ENCODE measurements at places on chromosomes 11 and 22.
A peak's percentile ranks its signal among the peaks of the same experiment; 100 is the strongest.

DNA sequence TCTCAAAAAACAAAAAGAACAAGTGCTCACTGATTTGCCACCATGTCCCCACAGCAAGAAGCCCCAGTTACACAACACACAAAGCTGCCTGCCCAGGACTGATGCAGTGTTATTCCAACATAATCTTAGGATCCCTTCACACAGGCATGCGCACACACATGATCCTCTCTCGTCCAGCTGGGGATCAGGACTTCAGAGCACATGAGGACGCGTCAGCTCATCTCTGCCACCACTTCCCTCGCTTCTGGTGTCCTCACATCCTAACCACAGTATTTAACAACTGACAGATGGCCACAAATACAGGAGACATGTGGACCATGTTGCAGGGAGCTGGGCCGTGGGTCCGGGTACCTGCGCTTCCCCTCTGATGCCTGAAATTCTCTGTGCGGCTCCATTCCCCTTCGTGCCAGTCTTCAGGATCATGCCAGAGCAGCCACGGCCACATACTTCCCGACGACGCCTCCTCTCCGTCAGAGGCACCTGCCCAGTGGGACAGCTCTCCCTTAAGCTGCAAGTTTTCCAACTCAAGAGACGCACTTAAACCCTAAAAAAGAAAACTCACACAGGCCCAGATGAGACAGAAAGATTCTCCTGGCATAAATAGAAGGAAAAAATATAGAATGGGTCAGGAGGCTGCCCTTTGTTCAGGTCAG, 68.3 kb downstream of the PACSIN2 start:
- DNase-seq, result no peak

DNA sequence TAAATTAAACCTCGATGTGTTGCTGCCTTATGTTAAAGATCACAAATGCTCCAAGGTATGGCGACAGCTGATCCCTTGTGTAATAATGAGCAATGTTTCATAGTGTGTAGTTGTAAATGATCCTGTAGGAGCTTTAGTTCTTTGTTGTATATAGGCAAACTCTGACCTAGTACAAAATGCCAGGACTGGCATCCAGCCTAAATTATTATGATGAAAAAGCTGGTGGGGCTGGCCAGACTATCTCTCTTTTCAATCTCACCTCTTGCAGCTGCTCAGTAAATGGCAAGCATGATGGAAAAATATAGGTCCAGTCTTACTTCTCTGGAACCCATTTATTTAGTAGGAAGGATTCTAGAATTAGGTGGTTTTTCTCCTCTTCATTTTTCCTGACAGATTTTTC, 345.1 kb upstream of the C11orf87 start:
- DNase-seq, result no peak

DNA sequence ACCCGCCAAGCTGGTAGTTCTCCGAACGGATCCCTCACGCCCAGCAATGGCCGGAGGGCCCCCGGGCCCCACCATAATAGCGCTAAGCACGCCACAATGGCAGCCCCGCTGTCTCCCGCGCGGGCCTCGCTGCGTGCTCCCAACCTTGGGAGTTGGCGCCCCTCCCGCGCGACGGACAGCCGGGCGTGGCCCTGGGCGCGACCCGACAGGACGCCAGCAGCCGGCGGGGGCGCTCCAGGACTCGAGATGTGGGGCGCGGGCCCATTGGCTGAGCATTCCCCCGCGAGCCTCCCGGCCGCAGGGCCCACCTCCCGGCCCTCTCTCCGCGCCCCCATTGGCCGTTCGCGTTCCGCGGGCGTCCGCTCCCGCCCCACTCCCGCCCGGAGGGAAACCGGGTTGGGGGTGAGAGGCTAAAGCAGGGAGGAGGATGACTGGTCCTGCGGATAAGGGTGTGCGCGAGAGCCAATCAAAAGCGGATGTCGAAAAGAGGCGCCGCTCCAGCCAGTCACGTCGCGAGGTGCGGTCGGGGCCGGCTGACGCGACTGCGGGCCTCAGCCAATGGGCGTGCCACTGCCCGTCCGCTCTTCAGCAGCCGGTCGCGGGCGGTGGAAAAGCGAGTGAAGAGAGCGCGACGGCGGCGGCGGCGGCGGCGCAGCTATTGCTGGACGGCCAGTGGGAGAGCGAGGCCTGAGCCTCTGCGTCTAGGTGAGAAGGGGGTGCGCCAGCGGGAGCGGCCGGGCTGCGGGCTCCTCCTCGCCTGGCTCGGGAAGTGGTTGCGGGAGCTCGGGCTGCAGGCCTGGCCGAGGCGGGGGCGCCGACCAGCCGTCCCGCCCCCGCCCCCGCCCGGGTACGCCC, at the start of gene FAR1:
Gene FAR1, plus strand, starts transcription at position 567 of the 855 bp plus-strand sequence. CDS start 26,098 bp downstream, outside the sequence.
- DNase-seq, result peak; percentile 98

- DNase-seq, result peak; percentile 23
These were observed 31.8 kb downstream of the DLG2 start for GRCh38 chr11:85595285-85595884.

DNA sequence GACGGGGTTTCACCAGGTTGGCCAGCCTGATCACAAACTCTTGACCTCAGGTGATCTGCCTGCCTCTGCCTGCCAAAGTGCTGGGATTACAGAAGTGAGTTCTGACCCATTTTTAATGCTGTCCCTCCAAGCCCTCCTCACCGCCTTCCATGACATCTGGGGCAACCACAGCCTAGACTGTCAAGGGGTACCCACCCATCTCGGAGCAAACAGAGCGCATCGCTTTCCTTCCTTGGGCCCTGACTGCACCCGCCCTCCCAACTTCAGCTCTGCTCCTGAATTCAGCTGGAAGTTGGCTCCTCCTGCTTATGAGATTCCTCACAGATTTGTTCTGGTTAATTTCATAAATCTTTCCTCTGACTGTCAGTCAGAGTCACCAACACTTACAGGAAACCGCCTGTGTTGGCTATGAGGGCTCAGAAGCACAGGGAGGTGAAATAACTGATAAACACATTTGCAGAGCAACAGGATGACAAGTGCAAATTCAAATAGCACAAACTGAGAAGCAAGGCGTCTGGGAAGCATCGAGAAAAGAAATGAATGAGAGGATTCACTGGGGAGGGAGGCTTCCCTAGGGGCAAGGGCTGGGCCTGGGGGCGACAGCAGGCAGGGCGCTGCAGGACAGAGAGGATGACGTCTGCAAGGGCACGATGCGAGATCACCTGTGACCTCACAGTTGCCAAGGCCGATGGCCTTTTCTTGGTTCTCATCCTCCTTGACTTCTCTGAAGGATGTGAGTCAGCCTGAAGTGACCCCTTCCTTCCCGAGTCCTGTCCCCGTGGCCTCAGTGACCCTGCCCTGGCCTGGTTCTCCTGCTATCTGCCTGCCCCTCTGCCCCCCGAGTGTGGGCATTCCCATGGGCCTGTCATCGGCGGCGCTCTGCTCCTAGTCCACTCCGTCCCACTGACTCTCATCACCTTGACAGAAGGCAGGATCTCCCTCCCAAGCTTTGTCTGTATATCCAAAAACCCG, 6.1 kb downstream of the IFT27 start:
- DNase-seq, result no peak

- DNase-seq, result no peak
These were observed 4.4 kb upstream of the WEE1 start for GRCh38 chr11:9568854-9569587.

GRCh38 chr11:118921121-118921928, 4.4 kb downstream of the BCL9L start:
- DNase-seq, result no peak

GRCh38 chr22:31290494-31291471, 1.5 kb downstream of the PIK3IP1 start:
- DNase-seq, result peak; percentile 76

GRCh38 chr11:7657306-7658025, 15.8 kb downstream of the CYB5R2 start:
- DNase-seq, result peak; percentile 25

- DNase-seq, result no peak
These were observed 1.2 kb upstream of the CEP126 start for GRCh38 chr11:101913656-101914055.

- no peak for DNase-seq
These were observed 696.7 kb upstream of the CCDC90B start for GRCh38 chr11:83982825-83983224.

GRCh38 chr11:67119585-67120391, 725 bp downstream of the KDM2A start:
- DNase-seq, result no peak

DNA sequence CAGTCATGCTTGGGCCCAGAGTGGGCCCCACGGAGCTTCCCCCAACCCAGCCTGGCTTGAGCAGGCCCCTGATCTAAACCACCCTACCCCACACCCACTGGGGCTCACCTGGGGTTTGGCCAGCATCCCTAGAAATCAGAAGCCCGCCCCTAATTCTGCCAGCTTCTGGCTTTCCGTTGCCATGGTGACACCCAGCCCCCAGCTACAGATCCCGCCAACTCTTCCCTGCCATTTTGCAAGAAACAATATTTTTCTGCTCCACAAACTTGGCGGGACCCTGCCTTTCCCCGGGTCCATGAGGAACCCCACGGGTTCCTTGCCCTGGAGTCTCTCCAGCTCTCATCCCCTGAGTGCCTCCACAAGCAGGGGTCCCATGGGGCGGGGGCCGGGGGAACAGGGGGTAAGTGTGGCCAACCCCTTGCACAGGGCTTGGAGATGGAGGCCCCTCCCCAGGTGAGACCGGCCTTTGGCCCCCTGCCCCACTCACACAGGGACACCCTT, 90.0 kb downstream of the CDKN1C start:
- no peak for DNase-seq

GRCh38 chr11:995752-996420, 40.6 kb downstream of the MUC6 start:
- DNase-seq, result no peak

GRCh38 chr11:64296830-64297698, 3.1 kb upstream of the CATSPERZ start:
- no peak for DNase-seq

- DNase-seq, result no peak
These were observed 29.1 kb upstream of the AQP11 start for GRCh38 chr11:77560605-77561004.

- DNase-seq, result no peak
These were observed 375.6 kb downstream of the KCNA4 start for GRCh38 chr11:29641201-29641600.

GRCh38 chr11:78080084-78080817, 589 bp upstream of the NDUFC2 start:
- DNase-seq, result no peak

GRCh38 chr22:24948356-24949202, 2.1 kb upstream of the LHFPL7 start:
- no peak for DNase-seq

GRCh38 chr11:101914341-101914737, 471 bp upstream of the CEP126 start:
- no peak for DNase-seq

DNA sequence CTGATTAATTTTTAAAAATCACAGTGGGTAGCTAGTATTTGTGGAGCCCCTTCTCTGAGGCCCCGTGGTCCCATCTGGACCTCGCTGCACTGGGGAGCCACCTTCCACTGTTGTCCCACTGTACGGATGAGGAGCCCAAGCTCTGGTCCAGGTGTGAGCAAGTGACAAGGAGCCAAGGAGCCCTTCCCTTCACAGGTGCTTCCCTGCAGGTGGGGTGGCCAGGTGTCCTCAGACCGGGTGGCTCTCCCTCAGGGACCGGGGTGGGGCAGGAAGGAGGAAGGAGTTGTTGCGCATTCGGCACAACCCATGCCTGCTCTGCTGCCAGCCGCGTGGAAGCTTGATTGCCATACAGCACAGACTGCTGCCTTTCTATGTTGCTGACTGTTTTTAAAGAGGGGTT, 10.4 kb upstream of the SEPTIN5 start:
- no peak for DNase-seq

DNA sequence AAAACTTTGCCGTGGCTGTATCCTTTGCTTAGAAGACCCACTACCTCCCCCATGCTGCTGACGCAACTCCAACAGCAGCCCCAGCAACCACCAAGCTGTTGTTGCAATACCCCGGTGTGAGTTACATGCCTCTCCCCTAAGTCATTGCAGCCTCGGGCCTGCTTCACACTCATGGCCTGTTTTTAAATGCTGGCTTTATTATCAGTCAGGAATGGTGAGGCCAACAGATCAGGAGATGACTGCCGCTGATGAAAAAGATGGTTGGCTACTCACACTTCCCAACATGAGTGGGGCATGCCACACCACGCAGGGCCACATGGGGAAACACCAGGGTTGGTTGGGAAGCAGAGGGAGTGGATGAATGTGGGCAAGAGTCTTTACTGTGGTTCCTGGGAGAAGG, 171.5 kb upstream of the SYT13 start:
- DNase-seq, result no peak

GRCh38 chr11:121235057-121235456, 57.5 kb upstream of the SC5D start:
- DNase-seq, result no peak

DNA sequence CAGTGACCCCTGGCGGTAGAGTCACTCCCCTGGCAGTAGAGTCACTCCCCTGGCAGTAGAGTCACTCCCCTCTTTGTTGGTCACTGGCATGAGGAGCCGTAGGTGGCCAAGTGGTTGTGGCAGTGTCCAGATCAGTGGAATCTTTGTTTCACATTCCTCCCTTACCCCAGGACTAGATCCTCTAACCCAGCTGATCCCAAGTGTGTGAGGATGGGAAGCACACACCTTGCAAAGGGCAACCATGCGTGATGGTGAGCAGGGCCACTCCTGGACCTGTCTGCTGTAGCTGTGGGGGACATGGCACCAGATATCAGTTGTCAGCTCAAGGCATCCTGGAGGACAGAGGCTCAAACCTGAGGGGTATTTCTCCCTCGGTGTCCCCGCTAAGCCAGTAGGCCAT, 37.8 kb downstream of the OSBP2 start:
- no peak for DNase-seq

DNA sequence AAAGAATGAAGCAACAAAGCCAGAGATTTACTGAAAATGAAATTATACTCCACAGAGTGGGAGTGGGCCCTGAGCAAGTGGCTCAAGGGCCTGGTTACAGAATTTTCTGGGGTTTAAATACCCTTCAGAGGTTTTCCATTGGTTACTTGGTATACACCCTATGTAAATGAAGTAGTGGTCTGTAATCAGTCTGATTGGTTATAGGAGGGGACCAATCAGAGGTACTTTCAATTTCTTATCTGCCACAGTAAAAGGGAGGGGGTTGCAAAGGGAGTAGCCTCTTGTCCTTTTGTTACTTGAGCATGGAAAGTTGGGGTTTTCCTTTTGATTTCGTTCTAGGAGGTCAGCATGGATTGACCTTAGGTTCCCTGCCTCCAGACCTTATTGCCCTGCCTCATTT, 63.5 kb downstream of the ATM start:
- DNase-seq, result no peak
